ENCODE measurements at places on chromosomes 11 and 22.

GRCh38 chr11:101129203-101129943, at the start of gene PGR:
TSS of gene PGR (minus strand) at chr11:101129813. CDS start at chr11:101129070, 743 bp downstream.
- no peaks in the 10 kb centered on the region for H3K27me3 ChIP-seq
- H3K4me1 ChIP-seq = no peaks in the 10 kb centered on the region
- H3K4me3 ChIP-seq = peak within 1 kb of the TSS; percentile 30
- no peak for DNase-seq

DNA sequence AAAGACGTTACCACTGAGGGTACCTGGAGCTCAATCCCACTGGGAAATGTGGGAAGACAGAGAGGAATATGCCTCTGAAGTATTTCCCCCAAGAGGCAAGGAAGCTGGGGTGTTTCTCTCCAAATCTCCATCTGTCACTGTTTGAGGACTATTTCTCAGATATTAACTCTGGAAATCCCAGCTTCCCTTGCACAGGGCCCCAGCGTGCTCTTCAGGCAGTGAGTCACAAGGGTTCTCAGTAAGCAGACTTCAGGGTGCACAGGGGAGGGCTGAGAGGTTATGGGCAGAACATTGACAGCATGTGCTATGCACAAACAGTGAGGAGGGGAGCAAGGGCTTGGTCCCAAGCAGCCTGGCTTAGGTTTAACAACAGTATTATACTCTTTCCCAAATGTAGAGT, 60.9 kb upstream of the EED start:
- no peak for DNase-seq
- H3K27me3 ChIP-seq = no peaks in the 10 kb centered on the region
- no peaks in the 10 kb centered on the region for H3K36me3 ChIP-seq
- peak overlapping the region; percentile 67 for H3K27ac ChIP-seq
- no peaks in the 10 kb centered on the region for H3K4me1 ChIP-seq

DNA sequence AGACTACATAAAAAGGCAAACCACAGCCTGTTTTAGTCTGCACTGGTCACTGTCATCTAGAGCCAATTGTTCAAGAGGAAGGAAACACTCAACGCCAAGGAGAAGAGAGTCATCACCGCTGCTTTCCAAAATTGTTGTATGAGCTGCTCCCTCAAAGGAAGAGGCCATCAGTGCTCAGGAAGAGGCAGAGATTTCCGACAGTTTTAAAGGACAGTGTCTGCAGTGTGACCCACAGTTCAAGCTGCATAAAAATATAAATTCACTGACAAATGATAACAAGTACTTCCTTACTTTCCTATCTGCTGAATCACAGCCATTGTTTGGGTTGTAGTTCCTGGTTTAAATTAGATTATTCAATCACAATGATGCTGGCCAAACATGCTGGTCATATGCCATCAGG, 16.4 kb downstream of the PRCP start:
- no peak for DNase-seq
- H3K4me3 ChIP-seq = no peak overlapping the region
- H3K36me3 ChIP-seq = no peaks in the 10 kb centered on the region
- H3K4me1 ChIP-seq = no peaks in the 10 kb centered on the region
- H3K27me3 ChIP-seq = no peaks in the 10 kb centered on the region

DNA sequence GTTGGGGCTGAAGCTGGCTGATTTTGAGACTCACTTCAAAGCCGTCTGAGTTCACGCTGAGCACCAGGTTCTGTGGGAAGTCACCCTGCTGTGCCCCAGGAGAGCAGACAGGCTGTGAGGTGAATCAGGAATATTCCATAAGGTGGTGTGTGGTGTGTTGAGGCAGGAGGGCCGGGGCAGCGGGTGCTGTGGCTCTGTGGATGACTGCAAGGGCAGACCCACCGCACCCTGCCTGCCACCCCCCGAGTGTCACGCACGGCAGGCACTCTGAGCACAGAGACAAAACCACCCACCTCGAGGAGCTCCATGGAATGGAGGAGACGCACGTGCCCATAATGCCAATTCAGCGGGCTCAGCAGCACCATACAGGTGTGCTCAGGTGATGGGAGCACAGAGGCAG, 147.8 kb downstream of the PKNOX2 start:
- H3K27ac ChIP-seq = no peak overlapping the region
- H3K4me3 ChIP-seq = no peak overlapping the region
- H3K36me3 ChIP-seq = no peaks in the 10 kb centered on the region
- no peaks in the 10 kb centered on the region for H3K4me1 ChIP-seq
- DNase-seq = no peak

DNA sequence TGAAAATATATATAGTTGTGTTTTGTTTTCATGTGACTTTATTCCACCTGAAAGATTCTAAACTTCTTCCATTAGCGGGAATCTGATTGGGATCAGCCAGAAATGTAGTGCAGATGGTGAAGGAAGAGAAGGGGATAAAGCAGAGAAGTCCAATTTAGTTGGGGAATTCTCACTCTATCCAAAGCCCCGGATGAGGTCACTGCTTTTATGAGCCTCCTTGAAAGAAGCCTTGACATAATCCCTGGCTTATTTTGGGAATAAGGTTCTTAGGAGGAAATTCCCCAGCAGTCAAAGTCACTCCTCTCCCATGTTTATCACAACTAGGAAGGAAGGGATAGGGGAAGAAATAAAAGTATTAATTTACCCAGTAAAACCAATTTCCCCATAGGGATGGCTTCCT, 41.1 kb downstream of the OSBP start:
- no peak for DNase-seq
- no peaks in the 10 kb centered on the region for H3K4me1 ChIP-seq
- no peak overlapping the region for H3K4me3 ChIP-seq
- H3K27ac ChIP-seq = no peak overlapping the region
- no peaks in the 10 kb centered on the region for H3K36me3 ChIP-seq
